ENCODE measurements at places on chromosomes 1 and 21. TPM values are rescaled to one million over a fixed set of nuclear protein-coding genes. Genes with fewer than 3 reads are reported as not detected.

The KCNA2 gene
- 0.16 TPM for polyA plus RNA-seq

The SCCPDH gene
- polyA plus RNA-seq: 20.2 TPM

The CD52 gene
- 7,622 TPM for polyA plus RNA-seq

The REN gene
- polyA plus RNA-seq: not detected

The PLA2G2D gene
- polyA plus RNA-seq: not detected

The FALEC gene
- polyA plus RNA-seq: not detected

The GSTM3 gene
- 23.1 TPM for polyA plus RNA-seq

The AKR7A2 gene
- 102 TPM for polyA plus RNA-seq

The OR2L8 gene
- polyA plus RNA-seq: not detected

The FYB2 gene
- not detected for polyA plus RNA-seq

The OR2M3 gene
- not detected for polyA plus RNA-seq

The TDRD5 gene
- not detected for polyA plus RNA-seq

The LDLRAD2 gene
- not detected for polyA plus RNA-seq

The SETD4 gene
- polyA plus RNA-seq: 8.0 TPM

The CELA3B gene
- polyA plus RNA-seq: not detected

The SLC5A3 gene
- polyA plus RNA-seq: 1.4 TPM

The GADD45A gene
- 9.8 TPM for polyA plus RNA-seq

The NRDC gene
- polyA plus RNA-seq: 83.0 TPM

The RXRG gene
- not detected for polyA plus RNA-seq
